Activated CD8-positive, alpha-beta memory T cell treated with anti-CD3 and anti-CD28 coated beads for 1 hour (primary cell): ENCODE measurements at places on chromosomes 3 and 15.
A peak's percentile ranks its signal among the peaks of the same experiment; 100 is the strongest.

DNA sequence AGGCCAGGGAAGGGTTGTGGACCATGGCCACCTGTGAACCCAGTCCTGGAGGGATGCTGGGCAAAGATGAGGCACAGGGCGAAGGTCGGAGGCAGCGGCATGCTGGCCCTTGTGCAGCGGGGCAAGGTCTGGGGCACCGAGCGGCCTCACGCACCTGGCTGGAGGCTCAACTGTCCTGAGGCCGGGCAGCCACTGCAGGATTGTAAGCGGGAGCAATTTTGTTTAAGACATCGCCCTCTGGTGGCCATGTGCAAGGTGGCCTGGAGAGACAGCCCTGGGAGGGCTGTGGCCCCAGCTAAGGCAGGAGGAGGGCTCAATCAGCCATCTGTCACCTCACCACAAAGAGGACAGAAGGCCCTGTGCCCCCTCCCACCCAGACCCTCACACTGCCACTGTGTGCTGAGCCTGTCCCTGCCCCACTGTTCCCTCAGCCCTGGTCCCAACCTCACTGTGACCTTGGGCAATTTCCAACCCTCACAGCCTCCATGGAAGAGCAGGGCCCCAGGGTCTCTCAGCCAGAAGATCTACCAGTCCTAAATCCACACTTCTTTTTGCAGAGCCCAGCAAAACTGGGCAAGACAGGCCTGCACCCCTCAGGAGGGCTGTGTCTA, 46.2 kb downstream of the TPRA1 start:
- peak; percentile 25 for DNase-seq

- no peak for DNase-seq
Observed at GRCh38 chr3:124563376-124563775, 166.9 kb upstream of the UMPS start.

GRCh38 chr3:175651716-175652115, 792.6 kb downstream of the NAALADL2 start:
- DNase-seq = no peak

GRCh38 chr15:35019404-35020327, 31.6 kb upstream of the ZNF770 start:
- no peak for DNase-seq

GRCh38 chr3:136196064-136196400, at the start of gene MSL2:
MSL2 (minus strand) TSS chr3:136196335; CDS start chr3:136195113, 1,222 bp downstream.
- no peak for DNase-seq

DNA sequence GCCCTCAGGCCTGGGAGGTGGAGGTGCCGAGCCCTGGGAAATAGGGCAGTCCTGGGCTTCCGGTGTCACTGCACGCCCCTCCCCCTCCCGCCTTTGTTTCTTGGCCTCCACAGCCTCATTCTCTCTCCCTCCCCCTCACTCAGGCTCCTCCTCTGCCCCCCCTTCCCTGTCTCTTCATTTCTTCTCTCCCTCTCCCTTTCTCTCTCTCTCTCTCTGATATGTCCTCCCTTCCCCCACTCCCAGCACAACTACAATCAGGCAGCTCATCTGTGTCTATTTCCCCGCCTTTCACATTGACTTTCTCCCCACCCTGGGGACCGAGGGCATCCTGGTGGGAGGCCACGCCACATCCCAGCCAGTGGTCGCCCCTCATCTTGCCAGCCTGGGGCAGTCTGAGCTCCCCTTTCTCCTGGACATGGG, 40.2 kb downstream of the IDH2 start:
- no peak for DNase-seq

- DNase-seq = no peak
Observed at GRCh38 chr3:177516158-177517011, 319.1 kb upstream of the TBL1XR1 start.

- no peak for DNase-seq
Observed at GRCh38 chr3:65483480-65483879, 555.2 kb downstream of the MAGI1 start.

DNA sequence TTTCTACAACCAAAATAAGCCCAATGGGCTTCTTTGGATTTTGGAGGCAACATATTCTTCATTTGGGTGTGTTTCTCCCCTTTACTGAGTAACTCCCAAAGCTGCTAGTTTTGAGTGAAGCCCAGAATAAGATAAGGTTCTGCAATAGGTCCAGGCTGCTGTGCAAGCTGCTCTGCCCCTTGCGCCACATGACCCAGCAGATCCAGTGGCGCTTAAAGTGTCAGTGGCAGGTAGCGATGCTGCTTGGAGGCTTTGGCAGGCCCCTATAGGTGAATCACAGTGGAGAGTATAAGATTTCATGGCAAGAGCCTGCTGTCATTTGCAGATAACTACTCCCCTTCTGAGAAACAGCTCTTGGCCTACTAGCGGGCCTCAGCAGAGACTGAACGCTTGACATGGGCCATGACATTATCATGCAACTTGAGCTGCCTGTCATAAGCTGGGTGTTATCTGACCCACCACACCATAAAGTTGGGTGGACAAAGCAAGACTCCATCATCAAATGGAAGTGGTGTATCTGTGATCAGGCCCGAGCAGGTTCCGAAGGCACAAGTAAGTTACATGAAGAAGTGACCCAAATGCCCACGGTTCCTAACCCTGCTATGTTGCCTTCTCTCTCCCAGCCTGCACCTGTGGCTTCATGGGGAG, 88.4 kb upstream of the OXTR start:
- DNase-seq = no peak

GRCh38 chr3:159196359-159196758, 394.5 kb downstream of the MFSD1 start:
- no peak for DNase-seq

GRCh38 chr15:47582233-47582632, 135.1 kb upstream of the SEMA6D start:
- no peak for DNase-seq

- DNase-seq = no peak
Observed at GRCh38 chr15:85800478-85801123, 5.9 kb upstream of the KLHL25 start.

- no peak for DNase-seq
Observed at GRCh38 chr3:136070953-136071949, 105.7 kb downstream of the PPP2R3A start.

DNA sequence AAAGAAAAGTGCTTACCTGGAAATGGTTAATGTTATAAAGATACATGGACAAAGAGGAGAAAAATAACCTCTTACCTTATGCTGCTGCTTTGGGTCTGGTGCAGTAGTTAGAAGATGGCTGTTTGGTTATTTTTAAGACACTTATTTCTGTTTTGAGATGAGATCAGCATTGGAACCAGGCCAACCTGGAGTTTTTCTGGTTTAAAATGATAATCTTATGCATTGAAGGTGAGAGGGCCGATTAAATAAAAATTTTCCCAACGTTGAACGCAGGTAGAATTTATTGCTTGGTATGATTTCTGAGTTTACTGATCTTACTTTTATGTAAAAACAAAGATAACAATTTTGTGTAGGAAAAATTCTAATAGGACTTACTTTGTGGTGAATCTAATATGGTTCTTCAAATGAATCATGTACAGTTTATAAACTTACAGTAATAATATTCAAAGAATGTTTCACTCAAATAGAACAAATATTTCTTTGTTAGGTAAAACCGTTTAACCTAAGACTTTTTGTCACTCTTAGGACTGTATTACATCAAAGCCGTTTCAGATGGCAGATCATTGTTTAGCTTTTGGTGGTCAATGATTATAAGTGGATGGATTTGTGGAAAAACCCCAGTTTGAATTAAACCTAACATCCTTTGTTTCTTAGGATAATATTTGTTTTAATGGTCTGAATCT, 14.9 kb downstream of the UBE2E2 start:
- DNase-seq = no peak

GRCh38 chr3:152047465-152047864, 174.0 kb downstream of the SUCNR1 start:
- no peak for DNase-seq
